Aorta (tissue), 5 donors: ENCODE measurements at places on chromosomes 13 and 19. TPM values are rescaled to one million over a fixed set of nuclear protein-coding genes. Genes with fewer than 3 reads are reported as not detected.

DNA sequence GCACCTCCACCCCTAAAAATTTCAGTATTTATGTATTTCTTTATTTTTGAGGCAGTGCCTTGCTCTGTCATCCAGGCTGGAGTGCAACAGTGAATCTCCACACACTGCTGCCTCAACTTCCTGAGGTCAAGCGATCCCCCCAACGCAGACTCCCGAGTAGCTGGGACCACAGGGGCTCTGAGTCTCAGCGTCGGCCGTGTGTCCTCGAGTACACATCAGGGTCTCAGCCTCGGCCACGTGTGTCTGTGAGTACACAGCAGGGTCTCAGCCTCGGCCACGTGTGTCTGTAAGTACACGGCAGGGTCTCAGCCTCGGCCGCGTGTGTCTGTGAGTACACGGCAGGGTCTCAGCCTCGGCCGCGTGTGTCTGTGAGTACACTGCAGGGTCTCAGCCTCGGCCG, 21.2 kb downstream of the C2CD4C start:
- no peaks in the 10 kb centered on the region for H3K27me3 ChIP-seq
- no peak overlapping the region for H3K4me3 ChIP-seq
- no peaks in the 10 kb centered on the region for H3K4me1 ChIP-seq
- no peak for DNase-seq
- H3K36me3 ChIP-seq, result no peaks in the 10 kb centered on the region

DNA sequence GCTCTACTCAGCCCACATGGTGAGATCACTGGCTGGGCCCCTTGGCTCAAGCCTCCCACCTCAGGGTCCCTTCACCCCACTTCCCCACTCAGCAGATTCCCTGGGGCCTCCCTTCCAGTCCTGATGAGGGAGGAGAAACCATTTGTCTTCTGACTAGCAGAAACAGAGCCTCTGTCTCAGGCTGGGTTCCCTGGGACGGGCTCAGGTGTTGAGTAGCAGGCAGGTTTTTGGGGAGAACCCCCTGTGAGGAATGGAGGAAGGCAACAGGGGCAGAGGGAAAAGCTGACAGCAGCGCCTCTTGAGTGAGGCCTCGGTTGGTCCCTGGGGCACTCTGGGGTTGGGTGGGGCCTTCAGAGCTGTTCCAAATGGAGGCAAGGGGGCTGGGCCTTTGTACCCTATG, 452.2 kb downstream of the TSHZ3 start:
- H3K27me3 ChIP-seq, result no peaks in the 10 kb centered on the region
- no peak for DNase-seq
- no peak overlapping the region for H3K4me3 ChIP-seq
- H3K36me3 ChIP-seq, result no peaks in the 10 kb centered on the region

DNA sequence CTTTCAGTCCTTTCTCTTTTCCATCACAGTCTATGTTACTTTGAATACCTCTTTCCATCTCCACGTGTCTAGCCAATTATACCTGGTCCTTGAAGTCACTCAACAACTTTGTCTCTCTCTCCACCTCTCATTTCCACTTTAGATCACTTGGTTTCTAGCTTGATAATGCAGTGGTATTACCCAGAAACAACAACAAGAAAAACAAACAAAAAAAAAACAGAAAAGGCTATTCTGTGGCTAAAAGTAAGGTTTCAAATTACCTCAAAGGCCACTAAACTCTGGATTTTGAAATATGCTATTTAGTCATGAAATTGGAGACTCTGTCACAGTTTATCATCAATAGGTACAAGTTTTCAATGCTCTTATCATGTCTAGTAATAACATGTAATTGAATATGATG, 184.8 kb downstream of the PCDH9 start:
- H3K27ac ChIP-seq, result no peak overlapping the region
- H3K36me3 ChIP-seq, result no peaks in the 10 kb centered on the region
- no peaks in the 10 kb centered on the region for H3K4me1 ChIP-seq
- no peaks in the 10 kb centered on the region for H3K27me3 ChIP-seq
- no peak for DNase-seq

DNA sequence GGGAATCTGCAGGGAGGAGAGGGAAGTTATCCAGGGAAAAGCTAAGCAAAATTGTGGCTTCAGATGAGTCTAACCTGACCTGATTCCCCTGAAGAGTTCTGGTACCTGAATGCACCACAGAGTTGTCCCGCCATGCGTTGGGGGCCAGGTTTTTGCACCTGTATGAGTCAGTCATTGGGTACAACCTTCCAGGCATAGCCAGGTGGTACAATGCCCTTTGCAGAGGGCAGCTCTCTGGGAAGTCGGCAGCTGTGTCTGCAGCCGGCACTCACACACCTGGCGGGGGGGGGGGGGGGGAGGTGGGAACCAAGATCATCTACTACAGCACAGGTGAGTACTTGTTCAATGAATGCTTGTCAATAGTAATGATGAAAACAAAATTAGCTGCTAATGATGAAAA, 52.5 kb upstream of the GTF3A start:
- H3K27me3 ChIP-seq, result no peaks in the 10 kb centered on the region
- DNase-seq, result no peak
- no peak overlapping the region for H3K27ac ChIP-seq
- no peaks in the 10 kb centered on the region for H3K4me1 ChIP-seq

DNA sequence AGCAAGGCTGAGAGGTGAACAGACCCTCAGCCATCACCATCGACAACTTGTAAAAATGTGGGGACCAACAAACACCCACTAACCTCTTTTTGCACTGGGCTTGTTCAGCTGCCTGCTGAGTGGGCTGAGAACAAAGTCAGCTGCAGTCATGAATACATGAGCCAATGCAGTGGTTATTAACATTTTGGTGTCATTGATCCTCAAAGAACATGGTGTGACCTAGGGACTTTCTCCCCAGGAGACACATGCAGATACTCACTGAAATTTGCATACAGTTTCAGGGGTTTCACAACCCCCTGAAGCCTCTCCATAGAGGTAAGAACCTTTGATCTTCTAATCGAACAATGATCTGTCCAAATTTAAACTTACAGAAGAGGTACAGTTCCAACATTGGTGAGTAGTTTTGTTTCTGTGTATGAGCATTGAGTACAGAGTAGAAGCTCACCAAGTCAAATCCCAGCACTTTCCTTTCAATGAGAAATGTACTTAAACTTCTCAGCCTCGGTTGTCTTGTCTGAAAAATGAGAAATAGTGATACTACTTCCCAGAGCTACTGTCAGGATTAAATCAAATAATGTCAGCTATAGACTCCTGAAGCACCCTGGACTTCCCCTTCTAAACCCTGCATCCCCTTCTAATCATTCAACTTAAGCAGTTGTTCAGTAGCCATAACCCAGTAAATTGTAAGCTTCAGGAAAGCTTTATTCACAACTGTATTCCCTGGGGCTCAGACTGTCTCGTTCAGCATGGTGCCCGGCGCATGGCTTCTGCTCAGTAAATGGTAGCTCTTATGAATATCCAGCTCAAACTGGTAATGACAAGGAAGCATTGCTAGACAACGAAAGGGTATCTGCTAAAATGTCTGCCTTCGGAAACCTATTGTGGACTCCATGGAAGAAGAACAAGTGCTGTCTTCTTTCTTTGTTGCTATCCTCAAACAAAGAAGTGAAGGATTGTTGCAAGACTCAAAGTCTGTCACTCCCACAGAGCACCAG, 148.7 kb downstream of the FOXO1 start:
- no peaks in the 10 kb centered on the region for H3K27me3 ChIP-seq
- no peaks in the 10 kb centered on the region for H3K4me1 ChIP-seq
- no peak overlapping the region for H3K27ac ChIP-seq
- no peaks in the 10 kb centered on the region for H3K36me3 ChIP-seq
- no peak overlapping the region for H3K4me3 ChIP-seq
- no peak for DNase-seq

GRCh38 chr13:107835339-107836018, 379.9 kb downstream of the LIG4 start:
- H3K4me1 ChIP-seq, result no peaks in the 10 kb centered on the region
- DNase-seq, result no peak
- no peak overlapping the region for H3K4me3 ChIP-seq
- H3K27ac ChIP-seq, result no peak overlapping the region
- no peaks in the 10 kb centered on the region for H3K36me3 ChIP-seq
- H3K27me3 ChIP-seq, result no peaks in the 10 kb centered on the region

Gene MUC16
- total RNA-seq, result 0.03 TPM

DNA sequence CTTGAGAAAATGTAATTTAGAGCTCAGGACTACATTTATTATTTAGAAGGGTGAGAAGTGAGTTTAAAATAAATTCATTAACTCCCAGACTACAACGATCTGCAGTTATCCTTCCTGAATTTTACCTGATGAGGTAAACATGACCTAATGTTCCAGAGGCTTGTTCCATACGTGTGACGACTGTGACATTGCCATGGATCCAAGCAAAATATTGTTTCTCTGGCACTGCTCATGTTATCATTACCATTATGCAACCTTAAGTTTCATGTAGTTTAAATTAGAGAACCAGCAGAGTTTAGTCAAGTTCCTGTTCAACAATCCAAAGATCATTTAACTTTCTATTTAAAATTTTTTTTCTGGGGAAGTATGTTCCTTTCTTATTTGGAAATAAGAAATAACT, 279.6 kb downstream of the KLF5 start:
- no peaks in the 10 kb centered on the region for H3K27me3 ChIP-seq
- H3K27ac ChIP-seq, result no peak overlapping the region
- no peak overlapping the region for H3K4me3 ChIP-seq
- no peaks in the 10 kb centered on the region for H3K36me3 ChIP-seq
- no peak for DNase-seq

- H3K36me3 ChIP-seq, result peaks cover 4% of the 10 kb centered on the region
- no peak overlapping the region for H3K27ac ChIP-seq
- no peak for DNase-seq
- H3K27me3 ChIP-seq, result no peaks in the 10 kb centered on the region
- no peak overlapping the region for H3K4me3 ChIP-seq
- no peaks in the 10 kb centered on the region for H3K4me1 ChIP-seq
Observed at GRCh38 chr19:10797541-10798256, 38.3 kb downstream of the TMED1 start.

DNA sequence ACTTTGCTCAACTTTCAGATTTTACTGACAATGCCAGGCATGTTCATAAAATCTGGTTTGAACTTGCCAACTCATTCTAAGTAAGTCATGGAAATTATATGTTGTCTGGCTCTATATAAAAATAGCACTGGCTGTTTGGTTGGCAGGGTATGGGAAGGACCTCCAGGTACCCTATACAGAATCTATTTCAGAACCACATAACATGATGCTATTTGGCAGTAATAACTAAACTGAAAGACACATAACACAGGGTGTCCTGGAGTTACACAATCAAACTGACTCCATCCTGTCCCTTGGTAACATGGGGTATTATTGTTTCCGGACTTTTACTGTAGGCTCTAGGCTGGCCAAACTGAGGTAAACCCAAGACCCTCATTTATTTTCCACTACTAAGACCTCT, 248.8 kb downstream of the RGCC start:
- peak overlapping the region; percentile 17 for H3K27ac ChIP-seq
- no peaks in the 10 kb centered on the region for H3K27me3 ChIP-seq
- no peak for DNase-seq
- no peak overlapping the region for H3K4me3 ChIP-seq
- H3K36me3 ChIP-seq, result no peaks in the 10 kb centered on the region

GRCh38 chr13:23592596-23592995, 22.4 kb downstream of the TNFRSF19 start:
- no peak overlapping the region for H3K27ac ChIP-seq
- no peak overlapping the region for H3K4me3 ChIP-seq

- H3K4me1 ChIP-seq, result no peaks in the 10 kb centered on the region
- no peak for DNase-seq
- no peak overlapping the region for H3K4me3 ChIP-seq
- H3K36me3 ChIP-seq, result no peaks in the 10 kb centered on the region
- no peaks in the 10 kb centered on the region for H3K27me3 ChIP-seq
- no peak overlapping the region for H3K27ac ChIP-seq
Observed at GRCh38 chr19:48722196-48722708, 2.7 kb upstream of the MAMSTR start.

- H3K4me3 ChIP-seq, result no peak overlapping the region
- no peaks in the 10 kb centered on the region for H3K4me1 ChIP-seq
- no peaks in the 10 kb centered on the region for H3K36me3 ChIP-seq
- H3K27me3 ChIP-seq, result no peaks in the 10 kb centered on the region
- peak overlapping the region; percentile 83 for H3K27ac ChIP-seq
- DNase-seq, result peak; percentile 83
Observed at GRCh38 chr19:41226053-41226873, 7.2 kb downstream of the AXL start.

Gene IZUMO4
- 1.6 TPM for total RNA-seq

Gene CD209
- 19.2 TPM for total RNA-seq

- DNase-seq, result no peak
- no peak overlapping the region for H3K4me3 ChIP-seq
- H3K27ac ChIP-seq, result no peak overlapping the region
- H3K27me3 ChIP-seq, result peaks cover 3% of the 10 kb centered on the region
Observed at GRCh38 chr13:25085125-25085742, 10.7 kb upstream of the PABPC3 start.

GRCh38 chr13:100668408-100668807, 6.2 kb downstream of the TMTC4 start:
- no peaks in the 10 kb centered on the region for H3K4me1 ChIP-seq
- H3K36me3 ChIP-seq, result no peaks in the 10 kb centered on the region
- H3K4me3 ChIP-seq, result no peak overlapping the region
- H3K27ac ChIP-seq, result no peak overlapping the region

DNA sequence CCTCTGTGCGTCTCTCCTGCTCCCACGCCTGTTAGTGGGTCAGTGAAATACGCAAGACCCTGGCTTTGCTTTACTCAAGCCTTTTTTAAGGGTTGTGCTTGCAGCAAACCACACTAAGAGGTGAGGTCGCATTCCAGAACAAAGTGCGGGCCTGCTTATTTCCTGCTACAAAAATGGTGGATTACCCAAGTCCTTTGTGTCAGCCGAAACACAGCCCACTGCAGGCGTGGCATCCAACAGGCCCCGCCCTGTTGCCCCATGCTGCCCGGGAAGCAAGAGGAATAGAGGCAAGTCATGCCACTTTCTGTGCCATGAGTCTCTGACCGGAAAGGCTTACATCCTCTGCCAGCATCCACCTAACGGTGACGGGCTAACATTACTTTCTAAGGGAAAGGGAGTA, 7.7 kb upstream of the IRS2 start:
- no peak for DNase-seq
- H3K27me3 ChIP-seq, result no peaks in the 10 kb centered on the region
- no peak overlapping the region for H3K4me3 ChIP-seq
- no peaks in the 10 kb centered on the region for H3K4me1 ChIP-seq

Gene CCDC70
- not detected for total RNA-seq

DNA sequence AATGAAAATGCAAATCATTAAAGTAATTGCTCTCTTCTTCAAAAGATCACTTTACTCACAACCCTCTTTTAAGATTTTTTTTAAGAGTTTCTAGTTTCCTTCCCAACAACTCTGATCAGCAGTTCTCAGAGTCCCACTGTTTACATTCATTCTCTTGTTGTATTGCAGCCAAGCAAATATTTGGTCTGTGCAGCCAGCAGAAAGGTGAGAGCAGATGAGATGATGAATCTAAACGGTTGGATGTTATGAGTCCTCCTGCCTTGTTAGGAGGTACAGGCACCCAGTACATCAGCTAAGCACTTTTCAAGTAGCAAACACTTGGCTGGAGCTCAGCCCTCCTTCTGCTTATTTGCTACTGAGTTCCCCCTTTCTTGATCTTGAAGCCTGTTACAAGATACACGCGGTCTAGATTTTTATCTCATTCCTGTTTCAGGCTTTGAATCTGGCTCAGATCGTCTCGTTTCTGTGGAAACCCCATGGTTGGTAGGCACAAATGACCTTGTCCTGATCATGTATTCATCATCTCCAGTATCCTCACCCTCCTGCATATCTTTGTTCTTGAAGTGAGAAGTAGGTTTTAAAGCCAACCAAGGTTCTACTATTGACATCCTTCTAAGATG, 300.7 kb downstream of the DCT start:
- H3K27ac ChIP-seq, result no peak overlapping the region
- no peaks in the 10 kb centered on the region for H3K27me3 ChIP-seq
- DNase-seq, result no peak

- H3K4me3 ChIP-seq, result no peak overlapping the region
- H3K36me3 ChIP-seq, result no peaks in the 10 kb centered on the region
- no peaks in the 10 kb centered on the region for H3K27me3 ChIP-seq
Observed at GRCh38 chr19:38204096-38204495, 19.9 kb downstream of the DPF1 start.
